ENCODE measurements at places on chromosomes 3 and 15.
A peak's percentile ranks its signal among the peaks of the same experiment; 100 is the strongest.

DNA sequence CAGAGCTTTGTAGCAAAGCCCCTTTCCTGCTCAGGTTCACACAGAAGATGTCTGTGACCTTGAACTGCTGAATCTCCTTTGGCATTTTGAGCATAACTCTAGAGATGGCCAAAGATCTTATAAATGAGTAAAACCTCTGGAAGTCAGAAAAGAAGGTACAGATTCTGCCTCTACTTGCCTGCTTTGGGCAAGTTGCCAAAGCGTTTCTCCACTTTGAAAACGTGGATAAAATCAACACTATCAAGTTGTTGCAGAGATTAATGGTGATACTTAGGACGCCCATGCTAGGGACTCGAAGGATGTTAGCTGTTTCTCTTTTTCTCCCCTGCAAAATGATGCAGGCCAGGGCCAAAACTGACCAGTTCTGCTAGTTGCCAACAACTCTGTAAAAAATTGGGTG lies 68.0 kb upstream of the CMTM7 start:
- DNase-seq: no peak

DNA sequence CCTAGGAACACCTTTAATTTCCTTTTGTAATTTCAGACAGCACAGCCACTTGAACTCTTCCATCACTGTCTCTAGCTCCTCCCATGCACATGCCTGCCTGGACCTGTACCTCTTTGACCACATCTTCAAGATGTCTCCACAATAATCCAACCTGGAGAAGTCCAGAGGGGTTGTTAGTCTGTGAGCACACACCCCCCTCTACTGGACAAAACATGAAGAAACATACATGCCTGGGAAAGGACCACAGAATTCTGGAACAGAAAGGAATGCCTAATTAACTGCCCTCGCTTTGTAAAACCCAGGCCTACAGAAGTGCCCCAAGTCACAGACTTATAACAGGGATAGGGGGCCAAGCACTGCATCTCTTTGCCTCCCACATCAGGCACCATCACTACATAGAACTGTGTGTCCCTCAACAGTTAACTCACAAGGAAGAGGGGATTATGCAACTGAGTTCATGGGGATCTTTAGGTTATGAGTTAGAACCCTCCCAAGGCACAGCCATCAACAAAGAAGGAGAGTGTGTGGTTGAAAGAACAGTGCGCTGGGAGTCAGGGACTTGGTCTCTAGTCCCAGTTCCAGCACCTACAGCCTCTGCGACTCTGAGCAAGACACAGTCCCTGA lies 61.7 kb downstream of the FMN1 start:
- DNase-seq: no peak

- peak; percentile 19 for DNase-seq
Observed at GRCh38 chr3:71784914-71785531, at the start of gene PROK2. Gene PROK2, minus strand, starts transcription at chr3:71785148. Its CDS starts 96 bp downstream, at chr3:71785052.

DNA sequence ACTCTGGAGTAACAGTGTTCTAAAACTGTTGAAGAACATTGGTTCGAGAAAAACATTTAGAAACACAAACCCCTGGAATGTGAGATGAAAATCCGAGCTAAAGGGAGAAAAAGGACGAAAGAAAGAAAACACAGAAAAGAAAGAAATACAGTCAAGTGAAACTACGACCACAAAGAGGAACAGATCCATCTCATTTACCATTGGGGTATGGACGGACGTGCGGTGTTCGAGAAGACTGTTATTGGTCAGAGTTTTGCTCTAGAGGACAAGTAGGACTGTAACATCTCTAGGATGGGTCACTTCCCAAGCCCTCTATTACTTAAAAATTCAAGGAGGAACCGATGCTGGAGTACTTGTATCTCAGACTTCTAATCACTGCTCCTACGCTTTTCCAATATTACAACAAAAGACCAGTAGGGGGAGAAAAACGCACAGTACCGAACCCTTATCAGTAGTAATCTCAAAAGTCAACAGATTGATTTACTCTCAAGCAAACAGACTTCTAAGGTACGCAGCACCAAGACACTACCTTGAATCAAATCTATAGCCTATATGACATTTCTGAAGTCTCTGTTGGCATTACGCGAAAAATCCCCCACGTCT lies 1.1 kb upstream of the PIK3CA start:
- no peak for DNase-seq

DNA sequence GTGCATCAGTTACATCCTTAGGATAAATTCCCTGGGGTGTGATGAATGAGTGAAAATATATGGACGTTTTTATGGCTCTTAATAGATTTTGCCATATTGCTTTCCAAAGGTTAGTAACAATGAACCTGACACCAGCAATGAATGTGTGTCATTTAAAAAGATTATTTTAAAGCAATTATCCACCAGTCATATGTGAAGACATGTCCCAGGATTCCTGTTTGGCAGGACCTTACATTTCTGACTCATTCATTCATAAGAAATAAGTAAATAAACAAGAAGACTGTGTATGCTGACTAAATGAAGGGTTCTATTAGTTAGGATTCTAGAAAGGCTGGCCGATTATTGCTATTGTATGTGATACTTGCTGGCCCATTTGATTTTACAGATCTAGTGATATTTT lies 201.5 kb downstream of the SOX2 start:
- no peak for DNase-seq

DNA sequence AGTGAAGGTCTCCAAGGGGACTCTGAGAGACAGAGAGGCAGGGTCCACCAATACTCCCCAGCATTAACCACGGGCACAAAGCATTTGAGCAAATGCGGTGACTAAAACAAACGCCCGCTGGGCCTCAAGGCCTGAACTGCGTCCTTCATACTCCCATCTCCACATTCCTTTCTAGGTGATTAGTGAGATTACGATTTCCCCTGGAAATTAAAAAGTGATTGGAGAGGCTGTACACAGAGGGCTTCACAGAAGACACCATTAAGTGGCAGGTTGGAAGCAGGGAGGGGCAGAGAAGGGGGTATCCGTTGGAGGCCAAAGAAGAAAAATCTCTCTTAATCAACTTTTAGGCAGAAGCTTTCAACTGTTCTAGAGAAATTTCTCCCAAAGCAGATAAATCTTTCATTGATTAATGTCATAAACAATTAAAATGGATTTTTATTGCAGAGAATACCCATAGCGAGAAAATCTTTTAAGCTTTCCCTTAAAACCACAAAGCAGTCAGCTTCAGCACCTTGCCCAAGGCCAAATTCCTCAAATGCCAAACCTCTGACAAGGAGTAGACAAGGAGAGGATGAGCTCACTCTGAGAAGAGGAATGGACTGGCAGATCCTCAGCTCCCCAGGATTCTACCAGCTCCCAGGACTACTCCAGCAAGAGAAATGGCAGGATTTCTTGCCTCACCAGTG lies 38.2 kb downstream of the MB21D2 start:
- DNase-seq: no peak

DNA sequence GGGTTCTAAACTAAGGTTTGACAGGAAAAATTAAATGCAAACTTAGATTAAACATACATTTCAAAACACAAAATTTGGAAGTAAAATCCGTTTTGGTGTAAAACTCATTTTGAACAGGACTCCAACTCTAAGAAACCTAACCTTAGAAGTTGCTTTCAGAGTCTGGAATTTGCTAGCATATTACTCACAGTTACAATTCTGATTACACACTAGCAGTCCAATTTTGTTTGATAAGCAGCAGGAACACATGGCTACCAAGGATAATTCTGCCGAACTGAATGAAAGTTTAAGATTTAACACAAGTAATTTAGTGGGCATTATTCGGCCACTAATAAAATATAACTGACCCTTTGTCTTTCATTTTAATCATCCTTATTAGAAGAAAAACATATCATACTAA lies 49.6 kb downstream of the FRMD5 start:
- DNase-seq: no peak

Measured in stimulated activated CD4-positive, alpha-beta T cell treated with anti-CD3 and anti-CD28 coated beads, Interleukin-4, amount 100 ng/mL, for 48 hours (primary cell).